ENCODE measurements at places on chromosomes 6 and 20.

GRCh38 chr6:158388727-158389126 lies 76.5 kb downstream of the TULP4 start:
- no peak for DNase-seq

GRCh38 chr6:36345681-36346466 lies 9.2 kb upstream of the BNIP5 start:
- DNase-seq = no peak

DNA sequence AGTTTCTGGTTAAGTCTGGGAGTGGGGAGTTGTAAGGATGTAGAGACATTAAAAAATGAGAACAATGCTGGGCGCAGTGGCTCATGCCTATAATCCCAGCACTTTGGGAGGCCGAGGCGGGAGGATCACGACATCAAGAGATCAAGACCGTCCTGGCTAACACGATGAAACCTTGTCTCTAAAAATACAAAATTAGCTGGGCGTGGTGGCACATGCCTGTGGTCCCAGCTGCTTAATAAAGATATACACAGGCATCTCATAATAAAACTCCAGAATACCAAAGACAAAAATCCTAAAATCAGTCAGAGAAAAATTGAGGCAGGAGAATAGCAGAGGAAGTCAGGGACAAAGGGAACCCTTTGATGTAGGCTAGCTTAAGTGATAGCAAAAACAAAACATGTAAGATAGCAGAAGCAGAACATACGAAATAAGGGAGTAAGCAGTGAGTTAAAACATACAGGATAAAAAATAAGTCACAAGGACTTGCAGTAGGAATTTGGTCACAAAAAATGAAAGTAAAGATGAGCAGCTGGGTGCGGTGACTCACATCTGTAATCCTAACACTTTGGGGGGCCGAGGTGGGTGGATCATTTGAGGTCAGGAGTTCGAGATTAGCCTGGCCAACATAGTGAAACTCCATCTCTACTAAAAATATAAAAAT lies 23.6 kb downstream of the DDX43 start:
- no peak for DNase-seq

GRCh38 chr6:52388790-52389189 lies 26.8 kb downstream of the PAQR8 start:
- no peak for DNase-seq

GRCh38 chr6:31639449-31639861 lies 13.0 kb downstream of the BAG6 start:
- no peak for DNase-seq

GRCh38 chr6:142692942-142693341 lies 252.0 kb downstream of the HIVEP2 start:
- DNase-seq = peak; percentile 91

GRCh38 chr6:150690681-150691080 lies 91.0 kb downstream of the PLEKHG1 start:
- no peak for DNase-seq

All from lower leg skin (tissue), 4 donors.